ENCODE measurements at places on chromosomes 5 and 9.

GRCh38 chr9:93093127-93093876, 2.7 kb upstream of the CARD19 start:
- peaks cover 76% of the 10 kb centered on the region for H3K4me1 ChIP-seq
- H3K27ac ChIP-seq: peak overlapping the region; percentile 99
- H3K27me3 ChIP-seq: no peaks in the 10 kb centered on the region

DNA sequence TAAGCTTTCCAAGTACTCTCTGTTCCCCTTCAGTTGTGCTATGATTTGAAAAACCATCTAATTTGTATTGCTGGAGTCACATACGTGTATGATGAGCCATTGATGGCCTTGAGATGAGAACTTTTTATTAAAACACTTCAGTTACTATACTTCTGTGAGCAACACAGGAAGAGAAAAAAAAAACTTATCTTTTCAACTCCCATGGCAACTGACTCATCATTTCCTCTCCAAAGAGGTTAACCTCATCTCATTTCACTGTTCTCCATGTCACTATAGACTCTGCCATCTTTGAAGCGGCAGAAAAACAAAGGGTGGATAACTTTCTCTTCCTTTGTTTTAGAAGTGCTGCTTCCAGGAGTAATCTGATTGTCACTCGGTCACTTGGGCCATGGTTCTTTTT, 104.3 kb upstream of the PCSK1 start:
- H3K4me3 ChIP-seq: no peak overlapping the region
- no peaks in the 10 kb centered on the region for H3K4me1 ChIP-seq
- DNase-seq: no peak
- H3K36me3 ChIP-seq: no peaks in the 10 kb centered on the region

- H3K4me3 ChIP-seq: peak overlapping the region; percentile 24
- peaks cover 59% of the 10 kb centered on the region for H3K4me1 ChIP-seq
- H3K27me3 ChIP-seq: peaks cover 2% of the 10 kb centered on the region
These were observed 2.2 kb downstream of the DNAJB5 start for GRCh38 chr9:34991607-34992375.

GRCh38 chr5:95392593-95393182, 1.5 kb downstream of the FAM81B start:
- H3K36me3 ChIP-seq: no peaks in the 10 kb centered on the region
- no peak overlapping the region for H3K4me3 ChIP-seq
- no peaks in the 10 kb centered on the region for H3K4me1 ChIP-seq
- H3K27me3 ChIP-seq: peaks cover 2% of the 10 kb centered on the region
- no peak for DNase-seq

- H3K27me3 ChIP-seq: no peaks in the 10 kb centered on the region
- no peak for DNase-seq
- H3K27ac ChIP-seq: no peak overlapping the region
- H3K4me3 ChIP-seq: no peak overlapping the region
- H3K4me1 ChIP-seq: no peaks in the 10 kb centered on the region
These were observed 55.5 kb downstream of the CEP120 start for GRCh38 chr5:123367739-123368138.

- peaks cover 4% of the 10 kb centered on the region for H3K4me1 ChIP-seq
- no peak overlapping the region for H3K27ac ChIP-seq
These were observed 5.1 kb upstream of the PTBP3 start for GRCh38 chr9:112338561-112338960.

GRCh38 chr9:93422977-93423616, 28.4 kb upstream of the FAM120A start:
- peaks cover 23% of the 10 kb centered on the region for H3K27me3 ChIP-seq
- H3K36me3 ChIP-seq: peaks cover 4% of the 10 kb centered on the region
- H3K27ac ChIP-seq: no peak overlapping the region
- H3K4me3 ChIP-seq: no peak overlapping the region
- H3K4me1 ChIP-seq: no peaks in the 10 kb centered on the region

DNA sequence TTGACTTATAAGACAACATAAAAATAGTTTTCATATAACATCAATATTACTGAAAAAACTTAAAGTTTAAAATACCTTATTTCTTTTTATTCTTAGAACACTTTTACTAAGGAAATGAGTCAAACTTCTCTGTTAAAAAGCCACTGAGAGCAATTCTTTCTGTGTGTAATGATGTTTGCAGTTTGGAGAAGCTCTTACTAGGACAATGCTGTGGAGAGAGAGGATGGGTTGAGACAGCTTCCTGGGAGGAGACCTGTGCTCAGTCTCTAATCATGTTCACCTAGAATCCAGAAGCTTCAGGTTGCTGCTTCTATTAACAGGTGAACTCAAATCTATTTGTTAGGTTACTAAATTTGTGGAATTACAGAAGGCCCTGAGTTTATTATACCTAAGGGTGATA, 198.5 kb downstream of the DNAH5 start:
- no peak for DNase-seq
- no peak overlapping the region for H3K27ac ChIP-seq
- no peak overlapping the region for H3K4me3 ChIP-seq
- no peaks in the 10 kb centered on the region for H3K27me3 ChIP-seq

DNA sequence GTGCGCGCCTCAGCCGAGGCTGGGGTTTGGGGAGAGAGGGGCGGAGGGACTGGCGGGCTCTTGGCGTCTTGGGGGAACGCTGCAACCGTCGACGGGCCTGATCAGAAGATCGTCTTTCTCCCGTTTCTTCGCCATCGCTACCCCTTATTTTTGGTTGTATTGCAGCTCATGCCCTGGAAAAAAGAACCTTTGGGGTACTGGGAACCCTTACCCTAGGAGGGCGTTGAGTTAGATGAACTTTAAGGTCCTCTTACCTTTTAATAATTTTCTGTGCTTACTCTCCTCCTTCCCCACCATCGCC, 719 bp downstream of the PAIP2 start:
- peak overlapping the region; percentile 96 for H3K4me3 ChIP-seq
- peak overlapping the region; percentile 95 for H3K27ac ChIP-seq
- H3K36me3 ChIP-seq: peaks cover 34% of the 10 kb centered on the region
- H3K4me1 ChIP-seq: peaks cover 57% of the 10 kb centered on the region
- H3K27me3 ChIP-seq: no peaks in the 10 kb centered on the region

DNA sequence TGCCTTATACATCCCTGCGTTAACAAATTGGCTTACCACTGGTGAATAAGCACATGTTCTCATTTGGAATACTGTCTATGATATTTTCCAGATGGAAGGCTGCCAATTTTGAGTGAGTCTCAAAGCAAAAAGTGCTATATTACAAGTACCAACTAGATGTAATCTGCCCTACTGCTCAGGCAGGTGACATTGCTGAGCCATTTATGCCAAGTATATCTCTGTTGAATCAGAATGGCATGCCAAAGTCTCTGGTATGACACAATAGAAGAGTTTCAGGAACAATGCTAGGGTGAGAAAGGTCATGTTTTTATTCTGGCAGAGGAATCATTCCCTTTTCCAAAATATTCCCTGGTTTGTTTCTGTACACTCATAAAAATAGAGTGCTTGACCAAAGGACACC, 356.5 kb downstream of the CDH9 start:
- H3K27ac ChIP-seq: no peak overlapping the region
- DNase-seq: no peak
- H3K36me3 ChIP-seq: no peaks in the 10 kb centered on the region
- no peaks in the 10 kb centered on the region for H3K27me3 ChIP-seq

DNA sequence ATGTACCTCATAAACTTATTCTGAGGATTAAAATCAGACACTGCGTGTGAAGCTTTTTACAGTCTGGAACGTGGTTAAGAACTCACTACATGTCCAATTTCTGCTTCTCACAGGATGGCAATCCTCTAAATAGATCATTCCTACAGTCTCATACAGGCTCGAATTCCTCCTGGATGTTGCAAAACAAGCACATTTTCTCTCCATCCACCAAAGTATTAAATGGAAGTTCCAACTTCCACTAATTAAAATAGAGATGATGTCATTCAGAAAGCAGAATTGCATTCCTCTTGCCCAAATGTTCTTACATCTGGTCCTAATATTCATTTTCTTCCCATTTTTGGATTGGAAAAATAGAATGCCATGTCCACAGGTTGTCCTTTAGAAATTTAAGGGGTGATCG, 145.5 kb upstream of the PCA3 start:
- peaks cover 4% of the 10 kb centered on the region for H3K27me3 ChIP-seq
- H3K4me1 ChIP-seq: peaks cover 21% of the 10 kb centered on the region
- H3K4me3 ChIP-seq: no peak overlapping the region
- no peaks in the 10 kb centered on the region for H3K36me3 ChIP-seq
- DNase-seq: no peak
- H3K27ac ChIP-seq: no peak overlapping the region

DNA sequence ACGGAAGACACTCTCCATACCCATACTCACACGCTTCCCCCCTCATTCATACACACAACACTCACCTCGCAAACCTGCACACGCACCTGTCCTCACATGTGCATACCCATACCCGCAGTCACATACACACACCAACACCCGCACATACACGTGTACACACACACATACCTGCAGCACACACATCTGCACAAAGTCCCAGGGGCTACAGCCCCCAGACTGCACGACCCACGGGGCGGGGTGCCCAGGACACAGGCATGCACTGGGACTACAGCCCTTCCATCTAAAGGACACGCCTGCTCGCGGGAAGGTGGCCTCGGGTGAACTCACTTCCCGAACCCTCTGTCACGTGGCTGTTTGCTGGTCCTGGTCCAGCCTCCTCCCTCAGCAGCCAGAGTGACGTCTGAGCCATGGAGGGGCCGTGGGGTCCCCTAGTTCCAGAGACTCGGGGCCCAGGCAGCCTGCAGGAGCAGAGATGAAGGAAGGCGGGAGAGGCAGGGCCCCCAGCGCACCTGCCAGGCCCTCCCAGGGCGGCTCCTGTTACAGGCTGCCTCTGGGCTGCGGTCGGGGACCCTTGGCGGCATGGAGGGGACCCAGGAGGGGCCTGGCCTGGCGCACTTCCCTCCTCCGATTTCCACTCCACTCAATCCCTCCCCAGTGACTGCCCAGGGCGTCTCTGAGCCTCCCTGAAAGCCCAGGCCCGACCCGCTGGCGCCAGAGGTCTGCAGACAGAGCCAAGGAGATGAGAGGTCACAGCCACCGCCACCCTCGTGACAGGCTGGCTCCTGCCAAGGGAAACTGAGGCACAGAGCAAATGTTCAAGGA, 8.1 kb downstream of the SLC12A7 start:
- peaks cover 55% of the 10 kb centered on the region for H3K4me1 ChIP-seq
- no peak for DNase-seq
- no peaks in the 10 kb centered on the region for H3K27me3 ChIP-seq
- peak overlapping the region; percentile 46 for H3K27ac ChIP-seq
- H3K36me3 ChIP-seq: no peaks in the 10 kb centered on the region

- no peak for DNase-seq
- H3K36me3 ChIP-seq: no peaks in the 10 kb centered on the region
These were observed 23.0 kb downstream of the NREP start for GRCh38 chr5:111734013-111734412.
